ENCODE measurements at places on chromosomes 12 and 14.

- DNase-seq = no peak
Measured at GRCh38 chr12:113065126-113066007, 8.8 kb downstream of the DTX1 start.

- DNase-seq = no peak
Measured at GRCh38 chr14:67497716-67498115, 9.2 kb upstream of the TMEM229B start.

GRCh38 chr12:50550530-50551223 lies 45.9 kb downstream of the DIP2B start:
- peak; percentile 34 for DNase-seq

- no peak for DNase-seq
Measured at GRCh38 chr12:122304924-122305323, 38.6 kb upstream of the VPS33A start.

- DNase-seq = no peak
Measured at GRCh38 chr14:68000511-68000910, 180.9 kb downstream of the RAD51B start.

DNA sequence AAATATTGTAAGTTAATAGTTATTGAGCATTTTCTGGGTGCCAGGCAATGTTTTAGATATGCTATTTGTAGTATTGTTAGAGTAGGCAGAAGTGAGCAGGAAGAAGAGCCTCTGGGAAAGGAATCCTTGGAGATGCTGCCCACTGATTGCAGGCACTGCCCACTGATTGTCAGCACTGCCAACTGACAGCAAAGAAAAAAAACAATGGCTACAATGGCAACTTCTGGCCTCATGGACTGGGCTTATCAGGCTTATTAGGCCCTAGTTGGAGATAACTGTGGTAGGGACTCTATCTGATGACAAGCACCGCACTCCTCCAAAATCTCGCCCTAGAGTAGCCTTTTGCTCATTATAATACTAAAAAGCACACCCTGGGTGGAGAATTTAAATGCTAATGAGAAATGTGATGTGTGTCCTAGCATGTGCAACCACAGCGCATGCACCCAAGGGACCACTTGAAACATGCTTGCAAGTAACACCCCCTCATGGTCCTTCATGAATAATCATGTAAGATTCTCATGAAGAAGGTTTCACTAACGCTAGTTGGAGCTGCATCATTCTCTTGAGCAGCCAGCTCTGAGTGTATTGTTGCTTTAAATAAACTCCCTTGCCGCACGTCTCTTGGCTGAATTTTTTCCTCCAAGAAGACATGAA lies 103.5 kb upstream of the PPP4R3A start:
- DNase-seq = no peak

- no peak for DNase-seq
Measured at GRCh38 chr12:108589028-108589839, 8.7 kb downstream of the TMEM119 start.

DNA sequence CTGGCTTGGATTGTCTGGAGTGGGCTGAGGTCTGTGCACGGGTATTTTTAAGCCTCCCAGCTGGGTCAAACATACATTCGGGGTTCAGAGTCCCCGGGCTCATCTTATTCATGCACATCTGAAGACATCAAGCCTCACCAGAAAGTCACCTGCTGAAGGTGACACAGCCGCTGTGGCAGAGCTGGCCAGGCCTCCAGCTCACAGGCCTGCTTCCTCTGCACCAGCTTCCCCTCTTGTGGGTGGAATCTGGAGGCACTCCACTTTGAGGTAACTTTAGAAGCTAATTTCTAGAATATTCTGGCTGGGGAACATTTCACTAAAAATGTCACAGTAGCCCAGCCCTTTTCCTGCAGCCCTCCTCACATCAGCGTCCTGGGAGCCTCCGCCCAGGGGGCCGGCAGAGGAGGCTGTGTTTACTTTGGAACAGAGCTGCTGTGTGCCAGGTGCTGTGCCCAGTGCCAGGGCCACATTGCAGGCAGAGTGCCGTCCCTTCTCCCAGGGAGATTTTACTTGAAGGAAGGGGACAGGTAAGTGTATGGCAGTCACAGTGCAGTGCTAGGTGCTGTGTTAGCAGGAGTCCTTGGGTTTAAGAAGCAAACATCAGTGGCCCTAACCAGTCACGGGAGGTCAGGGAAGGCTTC lies 62.2 kb downstream of the TSPAN11 start:
- DNase-seq = no peak

GRCh38 chr14:35807131-35807961 lies 1.7 kb downstream of the RALGAPA1 start:
- peak; percentile 2 for DNase-seq

DNA sequence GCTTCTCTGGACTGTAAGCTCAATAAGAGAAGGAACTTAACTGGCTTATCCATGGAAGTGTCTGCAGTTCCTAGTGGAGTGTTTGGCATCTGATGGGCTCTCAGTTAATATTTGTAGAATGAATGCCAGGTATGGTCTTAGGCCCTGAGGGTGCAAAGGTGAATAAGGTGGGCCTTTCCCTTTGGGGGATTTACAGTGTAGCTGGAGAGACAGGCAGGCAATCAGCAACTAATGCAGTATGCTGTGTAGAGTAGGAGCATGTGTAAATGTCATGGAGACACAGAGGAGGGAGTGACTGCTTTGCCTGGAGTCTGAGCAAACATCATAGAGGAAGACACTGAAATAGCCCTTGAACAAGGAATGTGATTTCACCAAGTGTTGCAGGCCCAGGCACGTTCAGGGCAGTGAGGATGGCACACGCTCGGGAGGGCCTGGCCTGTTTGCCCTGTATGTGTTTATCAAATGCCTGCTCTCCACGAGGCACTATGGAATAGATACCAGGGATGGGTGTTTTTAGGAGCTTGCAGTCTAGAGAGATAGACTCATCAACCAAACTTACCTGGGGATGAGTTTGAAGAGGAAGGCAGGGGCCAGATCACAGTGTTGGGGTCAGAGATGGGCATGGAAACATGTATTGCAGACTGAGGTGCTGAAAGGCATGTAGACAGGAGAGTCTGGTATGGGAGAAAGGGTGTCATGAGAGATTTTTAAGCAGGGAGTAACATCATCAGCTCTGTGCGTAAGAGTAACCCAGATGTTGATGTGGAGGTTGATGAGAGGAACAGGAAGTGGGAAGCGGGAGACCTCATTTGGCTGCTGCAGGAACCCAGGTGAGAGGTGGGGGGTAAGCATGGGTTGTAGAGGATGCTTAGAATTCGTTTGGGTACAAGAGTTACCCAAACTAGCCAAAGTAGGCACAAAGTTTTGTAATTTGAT lies 54.1 kb downstream of the PLXNC1 start:
- DNase-seq = no peak

DNA sequence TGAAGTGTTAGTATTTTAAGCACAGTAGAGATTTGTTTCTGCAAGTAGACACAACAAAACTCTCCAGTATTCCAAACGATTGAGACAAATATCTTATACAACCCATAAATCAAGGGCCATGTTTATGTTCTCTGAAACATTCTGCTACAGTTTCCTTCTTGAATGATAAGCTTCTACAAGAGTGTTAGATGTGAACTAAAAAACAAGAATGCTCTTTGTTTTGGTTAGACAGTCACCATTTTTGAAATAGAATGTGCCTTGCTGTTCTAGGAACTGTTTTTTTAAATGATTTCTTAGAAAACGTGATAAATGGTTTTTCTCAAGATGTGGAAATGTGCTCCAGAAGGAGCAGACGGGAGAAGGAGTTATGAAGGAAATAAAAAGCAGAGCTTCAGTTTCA lies 1656.3 kb upstream of the FLRT2 start:
- no peak for DNase-seq

DNA sequence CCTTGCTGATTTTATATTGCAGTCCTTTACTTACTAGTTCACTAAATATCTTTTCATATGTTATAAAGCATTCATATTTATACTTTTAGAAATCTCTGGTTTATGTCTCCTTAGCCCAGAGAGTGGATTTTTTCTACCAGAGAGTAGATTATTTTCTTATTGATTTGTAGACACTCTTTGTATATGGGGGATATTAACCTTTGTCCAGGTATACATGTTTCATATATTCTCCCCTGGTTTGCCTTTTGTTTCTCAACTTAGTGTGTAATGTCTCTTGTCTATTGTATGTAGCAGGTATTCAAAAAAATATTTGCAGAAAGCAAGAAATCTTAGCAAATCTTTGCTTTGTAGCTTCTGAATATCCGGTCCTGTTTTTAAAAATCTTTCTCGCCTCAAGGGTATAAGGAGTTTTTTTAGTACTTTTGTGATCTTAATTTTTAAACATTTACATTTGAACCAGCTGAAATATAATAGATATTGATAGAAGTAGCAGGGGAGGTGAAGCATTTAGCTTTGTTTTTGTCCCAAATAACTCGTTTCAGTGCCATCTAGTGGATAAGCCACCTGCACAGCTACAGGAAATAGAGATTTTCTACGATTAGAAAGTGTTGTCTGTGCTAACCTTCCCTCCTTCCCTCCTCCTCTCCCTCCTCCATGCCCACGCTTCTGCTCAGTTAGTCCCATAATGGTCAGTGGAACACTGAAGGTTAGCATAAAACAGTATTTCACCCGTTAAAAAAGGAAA lies 97.0 kb downstream of the PHETA1 start:
- DNase-seq = no peak

- no peak for DNase-seq
Measured at GRCh38 chr12:25690996-25691864, 138.1 kb upstream of the LMNTD1 start.

- no peak for DNase-seq
Measured at GRCh38 chr14:44700694-44701093, 193.6 kb upstream of the FSCB start.

- DNase-seq = no peak
Measured at GRCh38 chr14:93953739-93954515, 22.4 kb downstream of the ASB2 start.

DNA sequence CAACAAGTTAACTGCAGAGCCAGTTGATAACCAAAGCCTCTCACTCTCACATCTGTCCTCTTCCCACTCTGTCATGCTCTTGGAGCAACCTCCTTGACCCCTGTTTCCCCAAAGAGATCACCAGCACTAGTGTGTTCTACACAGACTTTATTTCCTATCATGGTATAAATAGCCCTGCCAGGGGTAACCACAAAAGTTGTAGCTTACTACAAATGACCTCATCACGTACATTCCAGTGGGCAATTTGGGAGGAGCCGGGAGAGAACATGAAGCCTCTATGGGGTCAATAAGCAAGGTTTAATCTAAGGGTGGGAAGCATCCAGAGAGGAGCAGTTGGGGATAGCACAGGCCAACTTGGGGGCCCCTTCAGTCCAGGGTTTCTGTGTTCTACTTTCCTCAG lies 186.5 kb downstream of the KCNA5 start:
- DNase-seq = no peak

GRCh38 chr14:50064993-50065392 lies 51.4 kb downstream of the VCPKMT start:
- no peak for DNase-seq

DNA sequence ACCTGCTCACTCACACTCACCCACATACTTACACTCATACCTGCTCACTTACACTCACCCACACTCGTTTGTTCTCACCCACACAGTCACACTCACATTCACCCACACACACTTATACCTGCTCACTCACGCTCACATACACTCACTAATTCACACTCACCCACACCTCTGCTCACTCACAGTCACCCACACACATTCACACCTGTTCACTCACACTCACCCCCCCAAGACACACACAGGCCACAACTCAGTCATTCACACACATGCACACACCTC lies 436.2 kb downstream of the BCL11B start:
- DNase-seq = no peak

DNA sequence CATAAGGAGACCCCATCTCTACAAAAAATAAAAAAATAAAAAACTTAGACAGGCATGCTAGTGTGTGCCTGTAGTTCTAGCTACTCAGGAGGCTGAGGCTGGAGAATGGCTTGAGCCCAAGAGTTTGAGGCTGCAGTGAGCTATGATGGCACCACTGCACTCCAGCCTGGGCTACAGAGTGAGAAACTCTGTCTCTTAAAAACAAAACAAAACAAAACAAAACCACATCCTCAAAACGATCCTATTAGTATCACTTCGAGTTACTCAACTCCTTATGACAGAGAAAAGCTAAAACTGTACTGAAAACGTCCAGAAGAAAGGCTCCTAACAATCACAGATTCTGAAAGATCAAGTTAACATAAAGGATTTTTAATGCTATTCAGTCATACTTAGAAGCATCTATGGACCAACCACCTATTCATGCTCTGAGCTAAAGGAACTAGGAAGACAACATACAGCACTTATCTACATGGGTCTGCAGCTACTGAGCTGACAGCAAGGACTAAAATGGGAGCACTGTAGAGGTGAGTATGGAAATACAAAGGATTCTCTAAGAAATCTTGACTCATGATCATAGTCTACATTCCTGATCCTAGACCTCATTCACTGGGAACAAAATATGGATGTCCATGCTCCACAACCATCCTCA lies 75.3 kb upstream of the DUSP6 start:
- DNase-seq = no peak

DNA sequence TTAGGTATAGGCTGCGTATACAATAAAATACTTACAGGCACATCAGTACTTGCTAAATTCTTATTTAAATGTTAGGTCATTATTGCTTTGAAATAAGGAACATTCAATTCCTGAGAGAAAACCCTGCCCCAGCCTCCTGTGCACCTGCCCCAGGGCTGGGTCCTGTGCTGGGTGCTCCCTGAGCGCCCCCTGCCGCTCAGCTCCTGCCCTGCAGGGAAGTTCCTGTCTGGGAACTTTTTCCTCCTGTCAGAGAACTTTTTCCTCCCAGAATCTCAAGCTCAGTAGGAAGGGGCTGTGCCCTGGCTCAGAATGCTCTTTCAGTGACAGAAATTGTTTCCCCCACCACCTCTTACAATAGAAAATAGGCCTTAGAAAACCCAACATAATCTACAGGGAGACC lies 751.1 kb downstream of the TMEM121 start:
- DNase-seq = no peak

DNA sequence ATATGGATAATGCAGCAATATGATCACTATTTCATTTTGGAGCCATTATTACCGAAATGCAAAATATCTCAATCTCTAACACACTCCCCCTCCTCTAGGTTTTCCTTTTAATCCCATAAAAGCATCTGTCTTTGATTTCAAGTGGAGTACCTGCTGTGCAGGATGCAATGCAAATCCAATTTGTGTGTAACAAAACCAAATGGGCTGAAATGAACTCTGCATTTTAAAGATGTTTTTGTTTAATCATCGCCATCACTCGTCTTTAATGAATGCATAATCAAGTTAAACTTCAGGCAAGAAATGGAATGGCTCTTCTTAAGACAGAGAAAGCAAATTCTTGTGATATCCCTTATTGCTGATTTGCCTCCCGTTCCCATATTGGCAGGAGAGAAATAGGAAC lies 114.3 kb downstream of the SLC15A5 start:
- DNase-seq = no peak

DNA sequence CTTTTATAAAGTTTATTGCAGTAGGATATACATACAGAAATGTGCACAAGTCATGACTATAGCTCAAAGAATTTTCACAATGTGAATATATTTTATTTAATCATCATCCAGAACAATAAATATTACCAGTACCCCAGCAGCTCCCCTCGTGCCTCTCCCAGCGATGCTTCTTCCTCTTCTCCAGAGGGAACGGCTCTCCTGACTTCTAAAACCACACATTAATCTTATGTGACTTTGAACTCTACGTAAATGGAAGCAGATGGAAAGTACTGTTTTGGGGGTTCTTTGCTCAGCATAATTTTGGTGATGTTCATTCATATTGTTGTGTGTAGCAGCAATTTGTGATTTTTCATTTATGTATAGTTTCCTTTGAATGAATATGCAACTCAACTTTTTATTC lies 4.6 kb upstream of the SLC8A3 start:
- no peak for DNase-seq

All from trophoblast cell (in vitro differentiated cells and primary cell).